ENCODE measurements at places on chromosomes 13 and 19.
A peak's percentile ranks its signal among the peaks of the same experiment; 100 is the strongest.

GRCh38 chr13:24083722-24084421 lies 76.6 kb upstream of the SPATA13 start:
- DNase-seq: no peak

- DNase-seq: no peak
Measured at GRCh38 chr13:101545521-101545920, 93.0 kb downstream of the ITGBL1 start.

DNA sequence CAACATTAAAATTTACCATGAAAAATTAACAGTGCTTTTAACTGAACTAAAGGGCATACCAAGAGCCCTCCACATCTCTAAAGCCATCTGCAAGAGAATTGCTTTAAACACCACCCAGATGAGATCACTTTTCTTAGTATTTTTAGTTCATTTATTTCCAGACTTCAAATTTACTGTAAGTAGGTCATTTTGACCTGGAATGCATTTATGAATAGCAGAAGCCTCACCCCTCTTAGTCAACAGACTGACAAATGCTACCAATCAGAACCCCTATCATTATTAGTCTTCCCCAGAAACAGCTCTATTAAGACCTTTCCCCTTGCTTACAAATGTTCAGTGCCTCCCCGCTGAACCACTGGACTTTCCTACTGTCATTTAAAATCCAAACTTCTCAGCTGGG lies 27.3 kb downstream of the RUBCNL start:
- DNase-seq: no peak

- no peak for DNase-seq
Measured at GRCh38 chr13:113520571-113520970, 30.1 kb upstream of the DCUN1D2 start.

DNA sequence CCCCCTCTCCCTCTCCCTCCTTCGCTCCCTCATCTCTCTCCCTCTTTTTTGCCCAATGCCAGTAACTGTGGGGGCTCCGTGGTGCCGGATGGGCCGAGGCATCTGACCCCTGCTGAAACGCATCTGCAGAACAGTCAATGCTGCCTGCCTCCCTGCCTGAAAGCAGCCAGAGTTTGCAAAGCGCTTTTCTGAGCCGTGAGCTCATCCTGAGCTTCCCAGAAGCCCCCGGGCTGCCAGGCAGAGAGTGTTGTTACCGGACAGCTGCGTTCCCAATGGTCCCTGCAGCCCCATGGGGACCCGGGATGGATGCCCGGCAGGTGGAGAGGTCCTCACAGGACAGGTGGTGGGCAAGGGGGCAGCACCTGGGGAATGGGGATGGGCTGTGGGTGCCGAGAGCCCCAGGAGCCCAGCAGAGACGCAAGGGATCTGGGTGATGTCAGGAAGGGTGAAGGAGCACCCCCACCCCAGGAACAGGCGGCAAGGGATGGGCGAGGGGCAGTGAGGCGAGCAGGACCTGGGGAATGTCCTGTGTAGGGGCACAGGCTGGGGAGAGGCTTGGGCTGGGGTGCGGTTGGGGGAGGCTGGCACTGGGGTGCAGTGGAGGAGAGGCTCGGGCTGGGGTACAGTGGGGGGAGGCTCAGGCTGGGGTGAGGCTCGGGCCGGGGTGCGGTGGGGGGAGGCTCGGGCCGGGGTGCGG lies 33.0 kb downstream of the GPX4 start:
- DNase-seq: no peak

DNA sequence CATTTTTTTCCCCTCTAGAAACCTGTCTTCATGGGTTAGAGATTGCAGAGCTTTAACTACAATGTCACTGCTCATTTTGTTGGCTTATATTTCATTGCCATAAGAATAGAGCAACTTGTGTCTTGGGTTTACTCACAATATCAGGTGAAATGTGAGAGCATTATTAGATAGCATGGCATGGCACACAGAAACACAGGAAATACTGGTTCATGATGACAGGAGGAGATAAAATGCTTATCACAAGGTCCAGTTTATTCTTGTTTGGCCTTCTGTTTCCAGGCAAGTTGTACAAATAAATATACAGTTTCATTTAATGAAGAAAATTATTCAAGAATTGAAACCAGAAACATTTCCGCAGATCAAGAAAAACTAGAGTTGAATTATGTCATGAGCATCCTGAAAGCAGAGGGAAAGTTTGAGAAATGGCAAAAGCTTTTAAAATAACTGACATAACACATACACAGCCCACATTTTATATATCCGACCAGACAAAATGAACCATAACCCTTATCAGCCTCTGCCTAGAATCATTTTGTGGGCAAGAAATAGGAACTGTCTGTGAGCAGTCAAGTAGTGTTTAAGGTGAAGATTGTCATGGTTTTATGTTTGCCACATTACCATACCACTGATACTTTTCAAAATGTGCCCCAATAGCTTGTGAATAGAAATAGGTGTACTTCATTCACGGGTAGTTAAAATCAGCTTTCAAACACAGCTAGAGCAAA lies 297.9 kb upstream of the ARGLU1 start:
- DNase-seq: no peak

- DNase-seq: no peak
Measured at GRCh38 chr19:14402332-14403144, 16.6 kb downstream of the DDX39A start.

DNA sequence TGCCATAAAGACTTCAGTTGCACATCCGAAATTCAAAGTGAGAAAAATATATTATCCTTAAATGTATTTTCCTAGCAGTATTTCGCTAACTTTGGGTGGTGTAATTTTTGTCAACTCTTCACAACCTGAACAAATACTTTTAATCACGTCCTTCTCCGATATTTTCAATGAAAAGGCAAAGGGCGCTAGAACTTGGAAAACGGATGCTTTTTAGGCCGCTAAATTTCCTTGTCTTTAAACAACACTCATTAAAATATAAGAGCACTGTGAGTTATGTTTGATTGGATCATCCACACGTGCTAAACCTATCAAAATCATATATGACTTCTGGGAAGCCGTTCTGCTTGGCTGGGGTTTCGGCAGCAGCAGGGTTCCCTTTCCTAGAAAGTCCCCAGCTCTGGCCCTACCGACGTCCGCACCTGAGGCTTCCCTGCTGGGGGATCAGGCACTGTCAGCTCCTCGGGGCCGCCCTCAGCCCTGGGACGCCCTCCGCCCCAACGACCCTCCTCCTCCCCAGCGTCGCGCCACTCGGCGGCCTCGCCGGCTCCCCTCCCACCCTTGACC lies 462 bp upstream of the MPHOSPH8 start:
- no peak for DNase-seq

DNA sequence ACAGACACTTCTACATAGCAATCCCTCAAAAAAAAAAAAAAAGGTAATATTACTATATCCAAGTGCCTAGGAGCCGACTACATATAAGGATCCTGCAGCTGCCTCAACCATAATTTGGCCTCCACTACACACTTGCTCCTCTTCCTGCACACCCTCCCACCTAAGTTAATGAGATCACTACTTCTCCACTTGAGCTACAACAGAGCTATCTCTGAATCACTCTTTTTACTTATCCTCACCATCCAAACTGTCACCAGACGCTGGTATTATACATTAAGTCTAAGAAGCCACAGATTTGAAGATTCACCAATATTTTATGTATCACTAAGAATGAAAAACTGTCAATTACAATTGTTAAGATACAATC lies 8.3 kb downstream of the OBI1 start:
- DNase-seq: no peak

DNA sequence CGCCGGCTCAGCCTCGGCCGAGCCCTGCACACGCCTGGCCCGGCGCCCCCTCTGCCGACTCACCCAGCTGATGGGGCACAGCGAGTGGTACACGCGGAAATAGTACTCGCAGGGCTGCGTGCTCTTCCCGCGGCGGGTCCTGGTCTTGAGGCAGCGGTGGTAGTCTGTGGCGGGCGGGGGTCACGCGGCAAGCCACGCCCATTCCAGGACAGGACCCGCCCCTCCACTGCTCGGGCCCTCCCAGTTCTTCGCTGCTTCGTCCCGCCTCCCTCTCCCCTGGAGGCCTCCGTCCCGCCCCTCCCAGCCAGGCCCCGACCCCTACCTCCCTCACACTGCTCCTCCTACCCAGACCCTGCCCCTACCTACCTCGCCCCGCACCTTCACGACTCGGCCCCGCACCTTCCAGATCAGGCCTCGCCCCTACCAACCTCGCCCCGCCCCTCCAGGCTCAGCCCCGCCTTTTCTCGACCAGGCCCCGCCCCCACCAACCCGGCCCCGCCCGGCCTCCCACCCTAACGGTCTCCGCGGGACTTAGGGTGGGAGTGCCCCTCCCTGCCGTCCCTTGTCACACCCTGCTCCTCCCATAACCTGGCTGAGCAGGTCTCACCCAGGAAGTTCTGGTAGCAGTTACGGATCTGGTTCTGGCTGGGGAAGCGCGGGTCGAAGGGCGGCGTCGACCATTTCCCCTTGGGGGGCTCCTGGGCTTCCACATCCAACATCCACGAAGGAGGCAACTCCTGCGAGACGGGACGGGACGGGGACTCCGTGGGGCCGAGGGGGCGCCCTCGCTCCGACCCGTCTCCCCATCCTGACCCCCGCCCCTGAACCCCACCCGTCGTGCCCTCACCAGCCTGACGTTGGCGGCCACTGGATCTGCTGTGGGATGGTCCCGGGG lies 469 bp downstream of the COX6B2 start:
- no peak for DNase-seq

DNA sequence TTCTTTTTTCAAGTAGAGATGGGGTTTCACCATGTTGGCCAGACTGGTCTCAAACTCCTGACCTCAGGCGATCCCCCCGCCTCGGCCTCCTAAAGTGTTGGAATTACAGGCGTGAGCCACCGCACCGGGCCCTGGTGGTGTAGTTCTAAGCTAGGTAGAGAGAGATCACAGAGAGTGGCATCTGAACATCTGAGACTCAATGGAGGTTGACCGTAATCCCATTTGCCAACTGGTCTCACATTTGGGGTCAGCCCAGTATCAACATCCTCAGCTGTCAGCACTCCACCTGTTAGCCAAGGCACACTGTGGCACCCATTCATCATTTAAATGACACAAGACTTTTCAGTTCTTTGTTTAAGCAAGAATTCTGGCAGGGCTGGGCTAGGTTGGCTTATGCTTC lies 8.1 kb downstream of the SELENOW start:
- no peak for DNase-seq

DNA sequence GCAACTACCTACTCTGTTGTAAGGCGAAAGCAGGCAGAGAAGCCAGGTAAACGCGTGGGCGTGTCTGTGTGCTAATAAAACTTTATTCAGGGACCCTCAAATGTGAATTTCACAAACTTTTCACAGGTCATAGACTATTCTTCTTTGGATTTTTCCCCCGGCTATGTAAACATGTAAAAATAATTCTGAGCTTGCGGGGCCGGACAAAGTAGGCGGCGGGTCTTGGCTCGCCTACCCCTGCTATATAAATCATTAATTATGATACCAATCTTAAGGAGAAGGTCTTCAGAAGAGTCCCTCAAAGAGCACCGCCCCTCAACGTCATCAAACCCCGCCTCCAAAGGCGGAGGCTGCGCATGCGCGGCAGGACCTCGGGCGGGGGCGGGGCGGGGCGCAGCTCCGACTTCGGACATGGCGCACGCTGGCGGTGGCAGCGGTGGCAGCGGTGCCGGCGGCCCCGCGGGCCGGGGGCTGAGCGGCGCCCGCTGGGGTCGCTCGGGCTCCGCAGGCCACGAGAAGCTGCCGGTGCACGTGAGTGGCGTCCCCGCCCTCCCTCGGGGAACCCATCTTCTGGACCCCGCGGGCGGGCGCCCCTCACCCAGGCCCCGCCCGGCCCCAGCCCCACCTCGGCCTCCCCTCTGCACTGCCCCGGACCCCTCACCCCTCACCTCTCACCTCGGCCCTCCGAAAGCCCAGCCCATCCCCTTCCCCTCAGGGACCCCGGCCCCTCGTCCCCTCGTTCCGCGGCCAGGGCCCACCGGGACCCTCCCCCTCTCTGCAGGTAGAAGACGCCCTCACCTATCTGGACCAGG lies at the start of gene SIN3B:
TSS of gene SIN3B (plus strand) at position 389 of the 812 bp plus-strand sequence. CDS start at position 412, 23 bp downstream.
- DNase-seq: peak; percentile 88

DNA sequence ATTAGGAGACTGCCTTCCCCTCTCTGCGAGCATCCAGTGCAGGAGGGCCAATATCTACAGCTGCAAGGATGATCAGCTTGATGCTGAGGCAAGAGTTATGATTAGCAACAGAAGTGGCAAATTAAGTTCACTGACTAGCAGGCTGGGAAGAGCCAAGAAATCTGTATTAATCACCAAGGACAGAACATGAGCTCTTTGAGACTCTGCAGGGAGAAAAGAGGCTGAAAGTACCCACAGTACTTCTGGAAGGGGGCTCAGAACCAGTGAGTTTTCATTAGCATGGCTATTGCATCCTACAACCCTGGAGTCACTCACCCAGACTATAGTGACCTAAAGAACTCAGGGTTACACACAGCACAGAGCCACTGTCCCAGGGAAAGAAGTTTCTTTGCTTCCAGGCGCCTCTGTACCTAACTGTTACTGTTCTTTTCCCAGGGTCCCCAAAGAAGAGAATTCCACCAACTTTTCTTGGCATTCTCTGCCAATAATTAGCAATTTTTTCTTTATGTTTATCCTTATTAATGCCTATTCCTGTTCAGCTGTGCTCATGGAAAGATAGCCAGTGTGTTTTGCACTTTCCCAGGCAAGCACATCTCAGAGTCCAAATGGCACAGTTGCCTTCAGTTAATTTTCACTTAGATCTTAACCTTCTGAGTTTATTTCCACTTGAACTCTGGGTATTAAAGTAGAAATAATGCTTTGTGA lies 25.8 kb upstream of the MEDAG start:
- no peak for DNase-seq

DNA sequence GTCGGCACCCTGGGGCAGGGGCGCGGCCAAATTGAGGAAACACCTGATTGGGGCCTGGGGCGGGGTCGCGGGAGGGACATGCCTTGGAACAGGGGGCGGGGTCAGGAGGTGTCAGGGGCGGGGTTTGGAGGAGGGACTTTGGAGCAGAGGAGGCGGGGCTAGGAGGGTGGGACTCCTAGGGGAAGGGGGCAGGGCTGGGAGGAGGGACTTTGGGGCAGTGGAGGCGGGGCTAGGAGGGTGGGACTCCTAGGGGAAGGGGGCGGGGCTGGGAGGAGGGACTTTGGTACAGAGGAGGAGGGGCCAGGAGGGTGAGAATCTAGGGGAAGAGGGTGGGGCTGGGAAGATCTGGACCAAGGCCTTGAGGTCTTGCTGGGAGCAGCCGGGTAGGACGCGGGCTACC lies 21.9 kb downstream of the GRIN2D start:
- DNase-seq: no peak

DNA sequence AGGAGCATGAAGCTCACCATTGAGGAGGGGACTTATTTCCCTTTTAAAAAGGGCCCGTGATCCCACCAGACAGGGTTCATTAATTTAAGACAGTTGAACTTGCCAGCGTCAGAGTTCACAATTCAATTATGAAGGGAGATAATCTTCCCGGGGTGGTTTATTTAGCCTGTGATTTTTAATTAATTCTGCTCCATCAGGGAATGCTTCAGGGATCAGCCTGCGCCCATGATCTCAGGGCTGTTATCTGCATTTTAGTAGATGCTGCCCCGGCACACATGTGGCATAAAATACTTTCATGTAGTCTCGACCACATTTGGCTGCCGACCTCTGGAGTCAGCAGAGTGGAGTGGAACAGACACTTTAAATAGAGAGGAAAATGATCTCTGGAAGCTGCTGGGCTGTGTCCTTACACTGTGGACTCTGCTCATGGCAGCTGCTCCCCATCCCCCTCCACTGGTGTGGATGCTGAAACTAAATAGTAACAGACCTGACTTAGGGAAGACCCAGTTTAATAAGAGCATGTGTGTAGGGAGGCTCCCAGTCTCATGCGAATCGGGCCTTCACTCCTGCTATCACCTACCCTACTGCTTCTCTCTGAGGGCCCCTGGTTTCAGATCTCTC lies 256.9 kb downstream of the TEX29 start:
- DNase-seq: no peak

- no peak for DNase-seq
Measured at GRCh38 chr13:40457929-40458719, 208.3 kb downstream of the FOXO1 start.

- no peak for DNase-seq
Measured at GRCh38 chr19:23558541-23558940, 128.5 kb downstream of the ZNF675 start.
